ENCODE measurements at places on chromosomes 16 and 17.

GRCh38 chr16:86809458-86809955, 231.2 kb downstream of the FOXL1 start:
- DNase-seq = no peak

- DNase-seq = peak; percentile 63
Measured at GRCh38 chr17:28599311-28600184, 723 bp upstream of the SPAG5 start.

- DNase-seq = no peak
Measured at GRCh38 chr17:2563061-2563460, 30.4 kb upstream of the PAFAH1B1 start.

DNA sequence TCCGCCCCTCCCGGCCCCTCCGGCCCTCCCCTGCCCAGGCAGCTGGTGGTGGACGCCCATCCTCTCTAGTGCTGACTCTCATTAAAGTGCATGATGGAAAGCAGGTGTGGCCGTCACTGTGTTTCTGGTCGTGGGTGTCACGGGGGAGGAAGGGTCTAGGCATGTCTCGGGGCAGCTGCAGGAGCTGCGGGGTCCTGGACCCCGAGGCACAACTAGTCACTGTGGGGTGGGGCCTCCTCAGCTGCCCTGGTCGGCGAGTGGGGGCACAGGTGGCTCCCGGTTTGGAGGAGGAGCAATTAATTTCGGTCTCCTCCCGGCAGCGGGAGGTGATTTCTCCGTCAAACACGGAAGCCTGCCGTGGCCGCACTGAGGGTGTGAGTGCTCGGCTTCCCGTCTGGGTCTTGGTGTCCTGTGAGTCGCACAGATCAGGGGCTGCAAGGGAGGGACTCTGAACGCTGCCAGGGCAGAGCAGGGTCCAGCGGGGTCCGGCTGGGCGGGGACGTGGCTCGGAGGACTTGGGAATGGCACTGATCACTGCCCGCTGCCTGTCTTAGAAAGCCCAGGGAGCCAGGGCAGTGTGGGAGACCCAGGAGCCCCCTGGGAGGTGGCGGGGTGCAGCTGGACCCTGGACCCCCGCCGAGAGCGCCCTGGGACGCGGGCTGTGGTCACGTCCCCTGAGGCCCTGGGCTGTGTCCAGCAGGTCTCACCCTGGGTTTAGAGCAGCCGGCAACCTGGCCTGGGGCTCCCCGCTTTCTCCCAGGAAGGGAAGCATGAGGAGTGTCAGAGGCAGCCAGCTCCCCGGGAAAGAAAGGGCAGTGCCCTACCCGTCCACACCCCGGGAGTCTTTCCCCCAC, 3.3 kb downstream of the TPSD1 start:
- no peak for DNase-seq

- no peak for DNase-seq
Measured at GRCh38 chr17:32446949-32447348, 2.6 kb downstream of the PSMD11 start.

DNA sequence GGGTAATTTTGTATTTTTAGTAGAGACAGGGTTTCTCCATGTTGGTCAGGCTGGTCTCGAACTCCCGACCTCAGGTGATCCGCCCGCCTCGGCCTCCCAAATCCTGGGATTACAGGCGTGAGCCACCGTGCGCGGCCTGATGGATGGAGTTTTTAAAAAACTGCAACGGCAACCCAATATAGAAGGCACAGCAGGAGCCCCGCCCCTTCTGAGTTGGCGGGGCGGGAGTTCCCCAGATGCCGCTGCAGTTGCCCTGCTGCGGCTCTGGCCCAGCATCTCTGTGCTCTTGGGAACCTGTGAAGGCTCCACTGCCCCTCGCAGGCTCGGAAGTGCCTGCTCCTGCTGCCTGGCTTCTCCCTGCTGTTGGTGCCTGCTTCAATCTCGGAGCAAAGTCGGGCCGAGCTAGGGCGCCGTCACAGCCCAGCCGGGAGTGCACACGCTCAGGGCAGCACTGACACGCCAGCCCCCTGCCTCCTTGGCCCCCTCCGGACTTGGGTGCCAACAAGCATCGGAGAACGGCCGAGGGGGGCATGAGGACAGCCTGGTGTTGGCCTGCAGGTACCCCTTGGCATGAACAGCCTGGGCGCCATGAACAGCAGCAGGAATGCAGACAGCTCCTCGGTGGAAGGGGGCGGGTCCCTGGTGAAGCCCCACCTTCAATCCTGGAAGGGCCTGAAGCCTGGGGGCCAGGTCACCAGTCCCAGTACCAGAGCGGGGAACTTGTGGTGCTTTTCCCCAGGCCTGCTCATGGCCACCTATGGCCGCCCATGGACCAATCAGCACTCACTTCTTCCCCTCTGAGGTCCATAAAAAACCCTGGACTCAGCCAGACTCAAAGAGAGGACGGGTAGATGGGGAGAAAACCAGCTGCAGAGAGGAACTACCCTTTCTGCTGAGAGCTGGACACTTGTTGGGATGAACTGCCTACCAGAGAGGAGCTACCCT, 2.3 kb upstream of the NT5M start:
- DNase-seq = no peak

Data from central memory CD8-positive, alpha-beta T cell (primary cell).